ENCODE measurements at places on chromosomes 2 and 18.

DNA sequence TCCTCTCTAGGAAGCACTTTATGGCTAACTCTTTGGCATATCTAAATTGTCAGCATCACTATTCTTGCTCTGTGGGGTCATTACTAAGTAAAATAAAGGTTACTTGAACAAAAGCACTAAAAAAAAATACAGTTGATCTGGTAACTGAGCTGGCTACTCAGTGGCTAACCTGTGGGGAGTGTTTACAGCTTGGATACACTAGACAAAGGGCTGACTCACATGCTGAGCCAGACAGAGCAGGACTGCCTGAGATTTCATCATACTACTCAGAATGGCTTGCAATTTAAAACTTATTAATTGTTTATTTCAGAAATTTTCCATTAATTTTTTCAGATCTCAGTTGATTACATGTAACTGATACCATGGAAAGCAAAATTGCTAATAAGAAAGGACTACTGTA is 1690.4 kb upstream of the SLC39A10 start:
- peak; percentile 85 for DNase-seq

DNA sequence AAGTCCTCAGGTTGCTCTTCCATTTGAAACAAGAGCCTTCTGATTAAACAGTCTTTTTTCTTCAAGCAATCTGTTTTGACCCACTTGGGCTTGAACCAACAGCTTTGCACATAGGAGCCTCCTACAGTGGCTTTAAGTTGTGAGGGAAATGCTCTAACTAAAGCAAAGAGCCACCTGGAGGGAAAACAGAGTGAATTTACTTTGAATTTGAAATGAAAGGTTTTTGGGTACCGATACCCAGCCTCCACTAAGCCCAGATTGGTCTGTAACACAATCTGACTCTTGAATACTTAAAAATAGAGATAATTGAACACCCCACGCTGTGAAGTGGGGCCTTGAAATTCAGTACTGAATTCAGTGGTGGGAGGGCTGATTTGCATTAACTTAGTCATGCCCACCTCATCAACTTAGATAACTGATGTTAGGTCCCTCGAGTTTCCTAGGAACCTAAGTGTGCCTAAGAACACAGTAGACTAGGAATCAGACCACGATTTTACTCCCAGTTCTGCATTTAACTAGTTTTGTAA is 56.3 kb upstream of the ACVR1C start:
- DNase-seq = no peak

DNA sequence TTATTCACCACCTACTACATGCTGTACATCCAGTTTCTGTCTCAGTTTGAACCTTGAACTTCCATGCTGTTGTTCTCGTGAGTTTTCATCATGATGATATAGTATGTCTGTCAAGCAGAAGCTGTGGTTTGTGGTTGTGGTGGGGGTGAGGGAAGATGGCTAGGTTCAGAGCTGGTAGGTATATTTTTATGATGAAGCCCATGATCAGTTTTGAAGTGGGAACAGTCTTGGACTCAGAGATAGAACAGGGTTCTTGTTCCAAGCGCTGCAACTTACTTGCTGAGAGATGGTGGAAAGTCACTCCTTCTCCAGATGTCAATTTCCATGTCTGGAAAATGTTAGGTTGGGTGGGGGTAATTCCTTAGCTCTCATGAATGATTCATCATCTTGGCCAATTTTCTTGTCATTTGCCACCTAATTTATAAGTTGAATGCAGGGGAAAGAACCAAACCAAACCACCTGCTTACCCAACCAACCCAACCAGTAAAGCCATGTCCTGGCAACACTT is 21.6 kb downstream of the PMAIP1 start:
- no peak for DNase-seq

DNA sequence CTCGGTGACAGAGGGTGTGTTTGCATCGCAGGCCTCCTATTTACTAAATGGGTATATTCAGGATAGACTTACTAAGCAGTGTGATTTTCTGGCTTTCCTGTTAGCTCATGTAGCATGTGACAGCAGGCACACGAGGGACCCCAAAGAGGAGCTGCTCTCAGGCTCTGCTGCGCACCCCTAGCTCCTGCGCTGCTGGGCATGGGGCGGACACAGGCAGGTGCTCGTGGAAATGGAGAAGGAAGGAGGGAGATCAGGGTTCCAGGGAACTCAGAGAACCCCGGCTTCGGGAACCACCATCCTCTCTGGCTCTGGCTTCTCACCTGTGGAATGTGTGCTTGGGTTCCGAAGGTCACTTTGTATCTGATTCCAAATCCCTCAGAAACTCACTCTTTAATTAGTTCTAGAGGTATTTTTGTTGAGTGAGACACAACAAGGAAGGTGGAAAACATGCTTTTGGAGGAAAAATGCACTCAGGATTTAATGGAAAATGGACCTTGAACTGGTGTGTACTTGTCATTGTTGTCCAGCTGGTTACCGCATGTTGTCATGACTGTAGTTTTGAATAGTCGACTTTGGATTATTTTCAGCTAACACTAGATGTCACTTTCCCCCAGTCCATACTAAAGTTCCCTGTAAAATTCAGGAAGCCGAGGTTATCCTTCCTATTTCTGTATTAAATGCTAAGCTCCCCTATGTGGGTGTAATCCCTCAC is 3.5 kb downstream of the SNTG2 start:
- peak; percentile 25 for DNase-seq

- no peak for DNase-seq
These were observed 79.9 kb downstream of the PARD3B start for GRCh38 chr2:204625135-204625534.

- DNase-seq = no peak
These were observed 649 bp upstream of the CLIP4 start for GRCh38 chr2:29114586-29114945.

GRCh38 chr18:47250391-47251046 is 941 bp downstream of the SKOR2 start:
- no peak for DNase-seq

- no peak for DNase-seq
These were observed 1002.8 kb upstream of the NRXN1 start for GRCh38 chr2:52034706-52035105.

DNA sequence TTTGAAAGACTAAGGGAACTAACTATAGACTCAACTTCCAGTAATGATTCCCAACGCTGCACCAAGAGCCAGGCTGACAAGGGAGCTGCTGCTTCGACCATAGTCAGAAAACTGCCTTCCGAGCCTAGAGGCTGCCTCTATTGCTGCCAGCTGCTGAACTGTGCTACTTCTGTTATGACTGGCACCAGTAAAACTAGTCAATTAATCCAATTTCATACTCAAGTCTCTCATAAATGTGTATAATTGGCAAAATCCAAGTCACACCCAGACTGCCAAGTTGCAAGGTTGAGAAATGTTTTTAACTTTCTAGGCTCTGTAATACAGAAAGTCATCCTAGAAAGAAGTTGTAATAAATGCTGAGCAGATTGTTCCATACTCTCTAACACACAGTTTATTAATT is 117.4 kb downstream of the SPOPL start:
- no peak for DNase-seq

- DNase-seq = peak; percentile 98
These were observed 182.0 kb downstream of the TCF4 start for GRCh38 chr18:55405893-55406406.

GRCh38 chr2:163528640-163529217 is 207.1 kb downstream of the FIGN start:
- DNase-seq = no peak

GRCh38 chr2:96795076-96795475 is 21.0 kb upstream of the CNNM3 start:
- DNase-seq = no peak

GRCh38 chr2:215918901-215919599 is 94.3 kb downstream of the MREG start:
- DNase-seq = peak; percentile 31

- DNase-seq = peak; percentile 94
These were observed 1.7 kb upstream of the SMAD7 start for GRCh38 chr18:48952287-48953103.

All from fibroblast of skin of right biceps (primary cell).